Stimulated activated CD8-positive, alpha-beta memory T cell treated with anti-CD3 and anti-CD28 coated beads, Interleukin-4, amount 100 ng/mL, for 48 hours (primary cell): ENCODE measurements at places on chromosomes 16 and 17.

- no peak for DNase-seq
Observed at GRCh38 chr17:34667656-34668055, 88.3 kb downstream of the TMEM132E start.

GRCh38 chr16:23245268-23245667 is 56.8 kb upstream of the SCNN1B start:
- DNase-seq: no peak

- no peak for DNase-seq
Observed at GRCh38 chr16:86018487-86018886, 119.5 kb downstream of the IRF8 start.

DNA sequence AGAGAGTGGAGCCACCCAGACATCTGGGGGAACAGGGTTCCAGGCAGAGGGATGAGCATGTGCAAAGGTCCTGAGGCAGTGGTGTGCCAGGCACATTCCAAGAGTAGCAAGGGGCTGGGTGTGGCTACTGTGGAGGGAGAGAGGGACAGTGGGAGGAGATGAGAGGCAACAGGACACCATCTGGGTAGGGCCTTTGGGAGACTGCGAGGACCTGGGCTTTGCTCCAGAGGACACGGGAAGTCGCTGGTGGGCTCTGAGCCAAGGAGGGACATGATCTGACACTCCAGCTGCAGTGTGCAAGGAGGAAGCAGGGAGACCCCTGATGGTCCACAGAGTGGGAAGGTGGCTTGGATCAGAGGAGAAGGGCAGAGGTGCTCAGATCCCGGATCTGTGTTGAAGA is 56.7 kb upstream of the MED9 start:
- DNase-seq: no peak

- peak; percentile 44 for DNase-seq
Observed at GRCh38 chr16:74999219-74999608, 390 bp downstream of the ZNRF1 start.

DNA sequence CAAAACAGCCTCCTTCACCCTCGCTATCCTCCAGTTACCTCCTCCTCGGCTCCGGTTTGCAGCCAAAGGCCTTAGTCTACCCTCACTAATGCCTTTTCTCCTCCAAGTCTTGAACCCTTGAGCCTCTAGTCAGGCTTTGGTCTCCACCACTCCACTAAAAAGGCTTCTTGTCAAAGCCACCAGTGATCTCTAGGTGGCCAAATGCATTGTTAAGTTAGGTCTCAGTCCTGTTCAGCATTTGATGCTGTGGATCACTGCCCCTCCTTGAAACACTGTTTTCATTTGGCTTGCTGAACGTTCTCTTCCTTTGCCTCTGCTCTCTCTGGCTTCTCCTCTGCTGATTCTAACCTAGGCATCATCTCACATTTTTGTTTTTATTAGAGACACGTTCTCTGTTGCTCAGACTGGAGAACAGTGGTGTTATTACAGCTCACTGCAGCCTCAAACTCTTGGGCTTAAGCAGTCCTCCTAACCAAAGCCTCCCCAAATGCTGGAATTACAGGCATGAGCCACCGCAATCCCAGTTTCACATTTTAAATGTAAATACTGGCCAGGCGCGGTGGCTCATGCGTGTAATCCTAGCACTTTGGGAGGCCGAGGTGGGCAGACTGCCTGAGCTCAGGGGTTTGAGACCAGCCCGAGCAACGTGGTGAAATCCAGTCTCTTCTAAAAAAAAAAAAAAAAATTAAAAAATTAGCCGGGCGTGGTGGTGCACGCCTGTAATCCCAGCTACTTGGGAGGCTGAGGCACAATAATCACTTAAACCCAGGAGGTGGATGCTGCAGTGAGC is 1.1 kb downstream of the SGF29 start:
- no peak for DNase-seq

DNA sequence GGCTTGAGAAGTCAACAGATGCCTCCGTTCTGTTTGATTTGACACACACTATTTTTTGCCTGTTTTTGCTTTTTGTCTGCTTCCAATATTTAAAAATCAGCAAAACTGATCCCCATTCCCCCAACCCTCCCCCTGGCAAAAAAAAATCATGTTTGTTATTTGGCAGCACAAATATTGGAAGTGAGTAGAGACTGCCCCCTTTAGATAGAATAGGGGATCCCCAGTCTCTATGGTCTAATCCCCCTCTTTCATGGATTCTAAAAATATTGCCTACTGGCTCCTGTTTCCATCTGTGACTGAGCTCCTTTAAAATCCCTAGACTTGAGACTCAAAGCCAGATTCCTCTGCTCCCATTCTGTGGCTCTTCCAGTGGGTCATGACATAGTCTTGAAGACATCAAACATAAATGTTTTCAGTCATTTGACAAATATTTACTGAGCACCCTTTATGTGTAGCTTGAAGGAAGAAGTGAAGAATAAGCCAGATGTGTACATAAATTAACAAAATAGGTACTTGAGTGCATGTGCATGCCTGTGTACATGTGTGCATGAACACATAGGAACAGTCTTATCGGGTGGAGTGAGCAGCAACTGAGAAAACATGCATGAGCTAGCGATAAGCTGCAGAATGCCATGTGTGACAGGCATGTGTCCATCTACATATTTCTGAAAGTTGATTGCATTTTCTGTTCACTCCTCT is 101.2 kb downstream of the SALL1 start:
- no peak for DNase-seq

DNA sequence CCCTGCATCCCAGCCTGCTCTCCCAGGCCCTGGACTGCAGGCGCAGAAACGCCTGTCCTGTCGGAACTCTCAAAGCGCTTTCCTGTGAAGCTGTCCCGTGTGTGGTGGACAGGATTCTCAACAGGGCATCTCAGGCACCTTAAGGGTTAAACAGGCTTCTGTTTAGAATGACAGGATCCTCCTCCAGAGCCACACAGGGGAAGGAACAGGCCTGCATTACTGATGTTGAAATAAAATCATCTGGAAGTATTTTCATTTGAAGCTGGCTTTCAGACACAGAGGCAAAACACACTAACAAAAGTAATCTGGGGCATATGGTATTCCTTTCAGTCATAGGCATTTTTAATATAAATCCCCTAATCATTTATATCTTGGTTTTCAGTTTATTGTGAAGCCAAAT is 7.4 kb downstream of the HS3ST3A1 start:
- DNase-seq: no peak

DNA sequence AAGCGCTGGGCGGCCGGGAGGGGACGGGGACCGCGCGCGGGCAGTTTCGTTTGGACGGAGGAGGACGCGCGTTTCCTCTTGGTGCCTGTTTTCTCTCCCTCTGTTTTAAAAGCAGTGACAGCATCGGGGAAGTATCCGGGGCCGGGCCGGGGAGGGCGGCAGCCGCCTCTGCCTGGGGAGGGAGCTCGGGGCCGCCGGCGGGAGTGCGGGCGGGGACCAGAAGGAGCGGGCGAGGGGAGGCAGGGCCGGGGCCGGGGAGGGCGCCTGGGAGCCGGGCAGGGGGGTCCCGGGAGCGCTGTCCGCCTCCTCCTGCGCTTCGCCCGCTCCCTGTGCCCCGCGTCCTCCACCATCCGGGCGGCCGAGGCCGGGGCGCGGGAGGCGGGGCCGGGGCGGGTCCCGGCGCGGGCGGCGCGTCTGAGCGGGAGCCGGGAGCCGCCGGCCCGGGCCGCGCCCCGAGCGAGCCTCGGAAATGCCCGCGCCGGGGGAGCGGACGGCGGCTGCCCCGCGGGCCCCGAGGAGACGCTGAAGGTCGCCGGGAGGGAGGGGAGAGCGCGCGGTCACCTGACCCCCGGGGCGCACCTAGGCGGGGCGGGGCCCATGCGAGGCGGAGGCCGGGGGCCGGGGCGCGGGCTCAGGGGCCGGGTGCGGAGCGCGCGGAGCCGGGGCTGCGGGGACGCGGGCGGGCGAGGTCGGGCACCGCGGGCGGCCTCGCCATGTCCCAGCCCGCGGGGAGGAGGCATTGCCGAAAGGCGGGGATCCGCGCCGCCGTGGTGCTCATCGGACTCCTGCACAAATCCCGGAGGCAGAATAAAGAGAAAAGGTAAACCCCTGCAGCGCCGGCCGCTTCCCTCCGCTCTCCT is 57.3 kb downstream of the RAP1GAP2 start:
- DNase-seq: peak; percentile 50

GRCh38 chr17:3954976-3955672 is 9.1 kb downstream of the ATP2A3 start:
- no peak for DNase-seq

GRCh38 chr16:79758615-79759346 is 158.2 kb upstream of the MAF start:
- DNase-seq: no peak

GRCh38 chr16:12675852-12676251 is 127.8 kb downstream of the CPPED1 start:
- no peak for DNase-seq

- DNase-seq: no peak
Observed at GRCh38 chr16:53482123-53482522, 20.9 kb downstream of the AKTIP start.

DNA sequence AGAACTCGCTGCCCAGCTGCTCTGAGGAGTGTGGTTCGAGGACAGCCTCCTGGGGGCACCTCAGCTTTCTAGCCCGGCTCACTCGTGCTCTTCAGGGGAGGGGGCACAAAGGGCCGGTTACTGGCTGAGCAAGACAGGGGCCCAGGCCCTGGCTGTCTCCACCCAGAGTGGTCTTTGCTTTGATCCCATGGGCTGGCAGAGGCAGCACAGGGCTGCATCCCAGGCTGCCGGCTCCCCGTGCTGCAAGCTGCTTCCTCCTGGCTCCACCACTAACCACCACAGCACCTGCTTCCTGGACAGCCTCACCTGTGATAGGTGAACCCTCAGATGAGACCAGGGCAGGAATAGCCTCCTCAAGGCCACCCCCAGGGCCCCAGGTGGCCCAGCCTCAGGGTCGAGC is 6.8 kb downstream of the SPPL2C start:
- DNase-seq: no peak

- DNase-seq: no peak
Observed at GRCh38 chr16:57745768-57746167, 10.2 kb downstream of the KATNB1 start.

DNA sequence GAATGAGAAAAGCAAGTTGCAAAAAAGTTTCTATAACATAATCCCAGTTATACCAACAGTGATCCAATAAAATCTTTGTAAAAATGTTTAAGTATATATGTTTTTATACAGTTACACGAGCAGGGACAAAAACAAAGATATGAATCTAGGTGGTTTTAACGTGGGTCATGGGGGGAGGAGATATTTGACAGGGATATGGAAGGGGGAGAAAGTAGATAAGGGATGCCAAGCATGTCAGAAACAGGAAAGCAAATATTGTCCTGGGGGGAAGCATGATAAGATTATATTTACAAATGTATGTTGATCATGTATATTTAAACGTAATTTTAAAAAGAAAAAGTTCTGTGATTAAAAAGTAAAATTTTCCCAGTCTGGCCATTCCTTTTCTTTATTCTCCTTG is 43.1 kb downstream of the TNRC6C start:
- no peak for DNase-seq

DNA sequence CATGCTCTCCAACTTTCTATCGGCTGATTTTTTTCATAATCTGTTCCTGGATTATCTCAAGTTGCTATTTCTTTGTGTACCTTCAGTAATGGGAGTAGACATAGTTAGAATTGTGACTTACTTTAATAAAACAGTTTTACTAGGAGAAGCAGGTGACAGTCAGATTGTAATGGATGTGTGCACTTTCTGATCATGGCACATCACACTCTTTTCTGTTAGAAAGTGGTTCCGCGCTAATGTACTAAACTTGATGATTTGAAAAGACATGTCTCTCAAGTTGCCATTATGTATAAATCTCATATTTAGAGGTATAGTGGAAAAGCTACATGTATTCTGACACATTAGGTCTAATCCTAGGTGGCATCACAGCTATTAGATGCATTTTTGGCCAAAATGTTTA is 121.3 kb upstream of the CDH8 start:
- no peak for DNase-seq
